ENCODE measurements at places on chromosomes 2 and 18.

- no peak for DNase-seq
Observed at GRCh38 chr2:46888421-46888952, 27.1 kb downstream of the MCFD2 start.

- DNase-seq = no peak
Observed at GRCh38 chr2:196131949-196132925, 39.1 kb downstream of the STK17B start.

DNA sequence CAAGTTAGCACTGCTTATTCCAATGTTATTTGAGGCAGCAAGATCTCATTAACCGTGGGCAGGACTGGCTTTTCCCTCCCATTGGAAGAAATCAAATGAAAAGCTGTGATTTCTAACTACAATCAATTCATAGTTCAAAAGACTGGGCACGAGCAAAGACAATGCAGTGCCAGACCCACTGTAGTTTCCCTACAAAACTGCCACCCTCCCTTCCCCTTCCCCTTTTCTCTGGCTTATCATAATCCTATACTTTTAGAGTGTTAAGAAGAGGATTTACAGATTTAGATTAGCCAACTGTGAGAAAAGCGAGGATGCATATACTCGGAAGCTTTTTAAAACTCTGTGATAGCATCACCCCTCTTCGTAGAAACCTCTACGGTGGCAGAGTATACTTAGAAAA lies 260.4 kb downstream of the STK39 start:
- DNase-seq = no peak

GRCh38 chr2:15684161-15685039 lies 92.7 kb downstream of the DDX1 start:
- no peak for DNase-seq

- DNase-seq = no peak
Observed at GRCh38 chr18:50468807-50469206, 91.1 kb upstream of the MAPK4 start.

DNA sequence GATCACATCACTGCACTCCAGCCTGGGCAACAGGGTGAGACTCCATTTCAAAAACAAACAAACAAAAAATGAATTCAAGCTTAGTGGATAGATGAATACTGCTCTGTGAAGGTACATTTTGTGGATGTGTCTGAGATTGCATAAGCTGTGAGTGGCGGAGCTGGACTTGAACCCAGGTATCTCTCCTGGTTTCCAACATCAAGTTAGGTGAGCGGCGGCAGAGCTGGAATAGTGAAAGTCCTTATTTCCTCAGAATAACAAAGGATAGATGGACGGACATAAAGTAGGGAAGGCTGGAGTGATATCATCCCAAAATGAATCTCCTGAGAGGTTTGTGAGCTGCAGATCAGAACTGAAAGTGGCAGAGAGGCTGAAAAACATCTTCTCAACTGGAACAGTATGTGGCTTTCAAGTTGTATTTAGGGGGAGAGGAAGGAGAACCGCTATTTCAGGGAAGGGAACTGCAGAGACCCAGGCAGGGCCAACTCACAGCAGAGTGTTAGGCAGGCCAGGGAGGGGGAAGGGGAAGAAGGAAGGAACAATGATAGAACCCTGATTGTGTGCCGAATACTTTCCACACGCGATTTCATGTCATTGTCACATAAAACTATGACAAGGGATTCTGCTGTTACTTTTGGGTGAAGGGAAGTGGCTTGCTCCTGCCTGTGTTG lies 106.2 kb downstream of the LPIN1 start:
- DNase-seq = no peak

DNA sequence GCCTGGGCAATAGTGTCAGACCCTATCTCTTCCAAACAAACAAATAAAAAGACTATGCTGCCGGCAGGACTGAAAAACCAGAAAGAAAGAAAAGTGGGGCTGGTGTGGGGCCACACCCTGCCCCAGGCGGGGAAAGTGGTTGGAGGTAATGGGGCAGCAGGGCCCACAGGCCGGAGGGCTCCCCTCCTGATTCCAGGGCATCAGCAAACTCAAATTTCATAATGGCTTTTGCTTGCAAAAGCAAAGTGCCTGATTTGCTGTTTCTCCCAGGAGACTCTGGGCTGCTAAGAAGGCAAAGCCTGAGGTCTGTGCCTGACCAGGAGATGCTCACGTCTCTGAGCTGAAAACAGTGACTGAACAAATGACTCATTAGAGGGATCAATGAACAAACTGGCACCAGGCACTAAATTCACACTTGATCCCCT lies 121.9 kb downstream of the HDAC4 start:
- DNase-seq = no peak

GRCh38 chr2:190511104-190511503 lies 23.4 kb downstream of the NEMP2 start:
- DNase-seq = no peak

DNA sequence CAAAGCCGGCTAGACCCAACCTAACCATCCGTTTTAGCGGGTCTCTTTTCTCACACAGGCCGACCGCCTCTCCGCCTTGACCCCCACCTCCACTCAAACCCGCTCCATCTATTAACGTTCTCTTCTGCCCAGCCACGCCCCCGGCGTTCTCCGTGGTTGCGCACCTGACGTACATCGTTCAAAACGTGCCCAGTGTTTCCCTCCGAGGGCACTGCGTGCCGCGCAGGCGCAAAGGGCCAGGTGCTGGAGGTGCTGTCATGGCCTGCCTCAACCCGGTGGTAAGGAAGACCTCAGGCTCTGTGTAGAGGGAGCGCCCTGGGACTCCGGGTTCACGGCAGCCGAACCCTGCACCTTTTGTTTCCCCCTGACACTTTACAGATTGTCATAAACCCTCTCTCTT lies at the start of gene GTF2A1L:
TSS of gene GTF2A1L (plus strand) at position 239 of the 400 bp plus-strand sequence. CDS start at position 258, 19 bp downstream.
- no peak for DNase-seq

DNA sequence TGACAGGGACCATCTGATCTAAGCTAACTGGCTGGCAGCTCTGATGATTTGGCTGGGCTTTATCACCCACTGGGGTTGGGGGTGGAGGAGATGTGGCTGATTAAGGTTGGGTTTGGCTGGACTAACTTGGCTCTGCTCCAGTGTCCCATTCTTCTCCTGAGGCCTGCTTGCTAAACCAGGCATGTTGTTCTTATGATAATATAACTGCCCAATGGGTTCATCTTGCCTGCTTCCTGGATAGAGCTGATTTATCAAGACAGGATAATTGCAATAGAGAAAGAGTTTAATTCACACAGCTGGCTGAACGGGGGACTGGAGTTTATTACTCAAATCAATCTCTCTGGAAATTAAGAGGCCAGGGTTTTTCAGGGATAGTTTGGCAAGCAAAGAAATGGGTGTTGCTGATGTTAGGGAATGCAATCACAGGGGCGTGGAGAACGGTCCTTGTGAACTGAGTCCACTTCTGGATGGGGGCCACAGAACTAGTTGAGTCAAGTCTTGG lies 150.4 kb downstream of the PTH2R start:
- no peak for DNase-seq

- no peak for DNase-seq
Observed at GRCh38 chr18:31042084-31042405, 497 bp downstream of the DSC3 start.

GRCh38 chr18:69844656-69845055 lies 103.0 kb downstream of the CD226 start:
- no peak for DNase-seq

DNA sequence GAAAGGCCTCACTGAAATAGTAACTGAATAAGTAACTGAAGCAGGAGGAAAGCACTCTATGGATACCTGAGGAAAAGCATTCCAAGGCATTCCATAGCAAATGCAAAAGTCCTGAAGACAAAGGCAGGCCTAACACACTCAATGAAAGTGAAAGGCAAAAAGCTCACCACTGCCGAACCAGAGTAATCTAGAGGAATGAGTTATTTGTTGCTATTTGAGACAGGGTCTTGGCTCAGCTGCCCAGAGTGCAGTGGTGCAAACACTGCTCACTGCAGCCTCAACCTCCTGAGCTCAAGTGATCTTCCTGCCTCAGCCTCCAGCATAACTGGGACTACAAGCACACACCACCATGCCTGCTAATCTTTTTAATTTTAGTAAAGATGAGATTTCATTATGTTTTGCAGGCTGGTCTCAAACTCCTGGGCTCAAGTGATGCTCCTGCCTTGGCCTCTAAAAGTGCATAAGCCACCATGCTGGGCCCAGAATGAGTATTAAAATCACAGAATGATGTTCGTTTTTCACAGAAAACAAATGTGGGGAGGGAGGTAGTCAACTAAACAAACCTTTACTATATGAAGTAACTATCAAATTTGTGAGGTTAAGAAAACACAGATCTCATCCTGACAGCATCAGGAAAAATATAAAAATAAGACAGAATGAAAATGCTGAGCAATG lies 17.9 kb downstream of the PIAS2 start:
- DNase-seq = no peak

GRCh38 chr2:27790796-27791195 lies 19.3 kb downstream of the MRPL33 start:
- DNase-seq = no peak
